Left renal cortex interstitium (tissue), 4 donors: ENCODE measurements at places on chromosomes 12 and 14. TPM values are rescaled to one million over a fixed set of nuclear protein-coding genes. Genes with fewer than 3 reads are reported as not detected.

Gene GZMB
- polyA plus RNA-seq, result 1.0 TPM

Gene FBRSL1
- 37.5 TPM for polyA plus RNA-seq

DNA sequence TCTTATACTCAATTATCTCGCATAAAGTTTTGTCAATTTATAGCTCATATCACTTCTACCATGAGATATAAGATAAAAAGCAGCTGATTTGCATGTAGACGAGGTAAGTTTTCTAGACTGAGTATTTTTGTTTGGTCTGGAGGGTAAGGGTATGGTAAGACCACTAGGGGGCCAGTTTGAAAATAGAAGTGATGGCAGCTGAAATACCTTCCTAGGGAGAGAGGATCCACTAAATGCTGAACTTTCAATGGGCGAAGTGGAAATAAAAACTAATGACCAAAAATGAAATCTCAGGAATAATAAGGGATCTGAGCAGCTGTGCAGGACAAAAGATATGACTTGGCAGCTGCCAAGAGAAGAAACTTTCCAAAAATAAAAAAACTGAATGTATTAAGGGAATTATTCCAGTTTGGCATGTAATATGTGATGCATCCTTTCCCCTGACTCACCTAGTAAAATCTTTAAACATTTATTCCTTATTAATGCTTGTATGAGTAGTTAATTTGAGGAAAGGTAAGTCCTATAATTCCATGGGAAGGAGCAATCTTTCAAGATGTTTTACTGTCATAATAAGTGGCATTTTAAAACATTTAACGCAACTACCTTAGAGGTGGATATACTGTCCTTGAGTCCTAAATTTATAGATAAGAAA lies 754.5 kb downstream of the C12orf50 start:
- DNase-seq, result no peak

Gene KRT6C
- polyA plus RNA-seq, result not detected

- no peak for DNase-seq
These were observed 288.4 kb downstream of the GXYLT1 start for GRCh38 chr12:41856228-41856627.

DNA sequence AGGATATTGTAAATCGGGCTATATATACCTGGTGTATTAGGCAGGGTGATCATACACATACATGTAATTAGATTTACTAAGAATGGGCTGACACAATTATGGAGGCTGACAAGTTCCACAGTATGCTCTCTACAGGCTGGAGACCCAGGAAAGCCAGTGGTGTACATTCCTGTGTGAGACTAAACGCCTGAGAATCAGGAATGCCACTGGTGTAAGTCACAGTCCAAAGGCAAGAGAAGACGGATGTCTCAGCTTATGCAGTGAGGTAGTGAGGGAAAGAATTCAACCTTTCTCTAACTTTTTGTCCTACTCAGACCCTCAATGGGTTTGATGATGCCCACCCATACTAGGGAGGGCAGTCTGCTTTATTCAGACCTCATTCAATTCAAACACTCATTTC lies 57.1 kb downstream of the METTL25 start:
- DNase-seq, result no peak

GRCh38 chr12:2625289-2625612 lies 169.5 kb upstream of the FKBP4 start:
- no peak for DNase-seq

Gene SLC6A15
- polyA plus RNA-seq, result 0.46 TPM

Gene RFX4
- 0.38 TPM for polyA plus RNA-seq

DNA sequence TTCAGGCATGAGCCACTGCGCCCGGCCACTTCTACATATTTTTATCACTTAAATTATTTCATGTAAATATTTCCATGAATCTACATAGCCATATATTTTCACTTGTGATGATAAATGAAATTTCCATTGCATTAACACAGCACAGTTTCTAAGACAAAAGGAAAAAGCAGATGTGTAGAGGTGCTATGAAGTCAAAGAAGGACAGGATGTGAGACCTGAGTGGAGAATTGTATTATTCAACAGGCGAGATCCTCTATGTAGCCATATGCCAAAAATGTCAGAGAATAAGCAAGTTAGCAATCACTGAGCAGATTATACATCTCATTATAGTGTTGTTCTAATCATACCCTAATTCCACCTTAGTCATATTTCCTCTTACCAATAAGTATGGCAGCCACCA lies 38.1 kb downstream of the ATF7 start:
- no peak for DNase-seq

DNA sequence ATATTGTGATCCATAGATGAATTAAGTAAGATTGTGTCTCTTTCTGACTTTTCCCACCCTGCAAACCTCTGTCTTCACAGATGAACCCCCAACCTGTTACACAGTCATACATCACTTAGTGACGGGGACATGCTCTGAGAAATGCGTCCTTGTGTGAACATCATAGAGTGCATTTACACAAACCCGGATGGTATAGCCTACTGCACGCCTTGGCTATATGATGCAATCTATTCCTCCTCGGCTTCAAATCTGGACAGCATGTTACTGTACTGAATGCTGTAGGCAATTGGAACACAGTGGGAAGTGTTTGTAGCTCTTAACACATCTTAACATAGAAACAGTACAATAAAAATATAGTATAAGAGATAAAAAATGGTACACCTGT lies 7.4 kb upstream of the TESPA1 start:
- no peak for DNase-seq

GRCh38 chr14:95062946-95063345 lies 94.4 kb downstream of the DICER1 start:
- no peak for DNase-seq

- DNase-seq, result peak; percentile 47
These were observed 551 bp downstream of the RAP1B start for GRCh38 chr12:68611094-68611805.

- DNase-seq, result no peak
These were observed 50.8 kb upstream of the PRICKLE1 start for GRCh38 chr12:42640391-42640790.

GRCh38 chr14:50734950-50735695 lies 67.0 kb upstream of the SAV1 start:
- no peak for DNase-seq

Gene VIPAS39
- polyA plus RNA-seq, result 30.3 TPM

Gene SOX5
- 7.5 TPM for polyA plus RNA-seq
